Osteocyte (in vitro differentiated cells): ENCODE measurements at places on chromosomes 1 and 21. TPM values are rescaled to one million over a fixed set of nuclear protein-coding genes. Genes with fewer than 3 reads are reported as not detected.

GRCh38 chr1:205286335-205286950, 35.1 kb downstream of the NUAK2 start:
- no peak for DNase-seq

GRCh38 chr1:77193951-77194350, 25.3 kb downstream of the PIGK start:
- no peak for DNase-seq

GRCh38 chr1:202245391-202245790, 51.8 kb downstream of the LGR6 start:
- no peak for DNase-seq

DNA sequence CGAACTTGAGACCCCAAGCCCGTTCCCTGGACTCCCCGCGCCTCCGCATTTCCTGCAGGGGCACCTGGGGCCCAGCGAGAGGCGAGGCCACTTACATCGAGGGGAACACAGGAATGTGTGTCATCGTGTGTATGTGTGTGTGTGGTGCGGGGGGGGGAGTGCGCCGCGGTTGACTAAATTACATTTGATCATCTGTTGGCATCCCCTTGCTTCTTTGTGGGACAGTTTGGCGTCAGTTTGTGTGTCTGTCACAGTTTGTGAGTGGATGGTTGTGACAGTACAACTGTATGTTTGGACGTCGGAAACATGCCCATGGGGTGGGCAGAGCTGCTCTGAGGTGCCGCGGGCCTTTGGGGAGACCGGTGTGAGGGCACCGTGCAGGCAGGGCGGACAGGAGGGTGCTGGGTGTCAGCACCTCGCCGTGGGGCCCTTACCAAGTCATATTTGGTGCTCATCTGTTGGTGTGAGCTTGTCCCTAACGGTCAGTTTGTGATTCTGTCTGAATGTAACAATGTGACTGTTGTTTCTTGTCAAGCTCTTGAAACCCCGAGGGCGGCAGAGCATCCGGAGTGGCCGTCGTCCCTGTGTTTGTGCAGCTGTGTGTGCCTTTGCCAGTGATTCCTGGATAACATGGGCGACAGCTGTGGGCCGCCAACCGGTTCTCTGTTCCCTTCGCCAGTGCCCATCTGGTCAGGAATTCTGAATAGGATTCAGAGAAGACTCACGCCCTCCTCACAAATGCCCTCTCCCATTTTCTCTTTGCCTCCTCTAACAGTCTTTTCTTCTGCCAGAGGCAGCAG, 899 bp downstream of the OPRD1 start:
- DNase-seq = no peak

DNA sequence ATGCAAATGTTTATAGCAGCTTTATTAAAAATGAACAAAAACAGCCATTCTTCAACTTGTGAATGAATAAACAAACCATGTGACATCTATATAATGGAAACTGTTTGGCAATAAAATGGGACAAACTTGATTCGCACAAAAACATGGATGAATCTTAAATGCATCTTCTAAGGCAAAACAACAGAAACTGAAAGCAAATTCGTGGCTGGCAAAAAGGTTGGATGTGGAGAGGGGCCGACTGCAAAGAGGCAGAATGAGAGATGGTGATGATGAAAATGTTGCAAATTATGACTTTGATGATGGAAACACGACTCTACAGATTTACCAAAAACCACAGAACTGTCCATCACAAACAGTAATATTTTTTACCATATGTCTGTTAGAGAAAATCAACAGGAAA, 327.0 kb upstream of the NR5A2 start:
- DNase-seq = no peak

- DNase-seq = no peak
These were observed 305.0 kb upstream of the ST6GALNAC5 start for GRCh38 chr1:76562292-76562691.

DNA sequence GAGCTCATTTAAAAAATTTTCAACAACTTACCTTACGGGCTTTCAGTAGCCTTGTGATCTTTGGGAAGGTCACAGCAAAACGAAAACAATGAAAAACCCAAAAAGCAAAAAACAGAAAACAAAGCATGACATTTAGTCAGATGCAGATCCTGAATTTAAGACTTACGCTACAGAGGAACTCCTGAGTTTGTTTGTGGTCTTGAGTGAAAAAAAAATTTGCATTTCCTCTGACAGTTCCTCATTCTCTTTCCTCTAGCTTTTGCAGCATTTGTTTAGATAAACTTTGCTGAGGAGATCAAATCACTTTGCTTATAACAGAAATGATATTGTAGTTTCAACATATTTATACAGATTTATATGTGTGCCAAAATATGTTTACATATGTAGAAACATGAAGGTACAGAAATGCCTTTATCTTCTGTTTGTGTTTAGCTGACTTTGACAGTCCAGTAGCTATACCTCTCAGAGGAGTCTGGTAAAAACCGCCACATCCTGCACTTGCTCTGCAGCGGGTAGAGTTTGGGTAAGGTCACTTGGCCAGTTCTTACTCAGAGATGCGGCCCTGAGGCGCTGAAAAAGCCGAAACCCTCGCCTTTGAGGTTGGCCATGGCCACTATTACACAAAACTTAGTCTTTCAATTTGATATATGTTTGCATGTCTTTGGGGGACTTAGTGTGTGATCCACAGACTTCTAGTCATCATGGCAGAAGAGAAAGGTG, 142.5 kb downstream of the TNR start:
- no peak for DNase-seq

- DNase-seq = peak; percentile 92
These were observed at the start of gene NEK7 for GRCh38 chr1:198156745-198157240. NEK7 (plus strand) TSS chr1:198156998; CDS start chr1:198232581, 75,583 bp downstream.

DNA sequence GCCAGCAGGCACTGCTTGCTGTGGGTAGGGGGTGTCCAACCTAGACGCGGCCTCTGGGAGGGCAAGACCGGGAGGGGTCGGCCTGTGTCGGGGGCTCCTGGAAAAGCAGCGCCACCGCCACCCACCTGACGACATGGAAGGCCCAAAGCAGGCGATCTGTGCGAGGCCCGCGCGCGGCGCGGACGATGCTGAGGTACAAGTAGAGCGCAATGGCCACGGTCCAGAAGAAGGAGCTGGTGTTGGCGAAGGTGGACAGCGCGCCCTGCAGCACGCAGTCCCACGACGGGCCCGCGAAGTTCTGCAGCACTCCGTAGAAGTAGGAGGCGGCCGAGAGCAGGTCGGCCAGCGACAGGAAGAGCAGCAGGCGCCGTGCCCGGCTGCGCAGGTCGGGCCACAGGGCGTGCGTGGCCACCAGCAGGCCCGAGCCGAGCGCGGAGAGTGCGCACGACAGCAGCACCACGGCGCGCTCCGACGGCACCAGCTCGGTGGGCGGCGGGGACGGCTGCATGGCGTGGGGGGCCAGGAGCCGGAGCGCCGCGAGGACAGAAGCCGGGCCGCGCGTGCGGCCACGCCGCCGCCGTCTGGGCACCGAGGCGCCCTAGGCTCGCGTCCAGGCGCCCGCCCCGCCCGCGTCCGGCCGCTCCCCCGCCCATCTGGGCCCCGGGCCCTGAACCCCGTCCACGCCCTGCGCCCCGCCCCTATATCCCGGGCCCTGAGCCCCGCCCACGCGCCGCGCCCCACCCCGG, at the start of gene GPR157:
TSS of gene GPR157 (minus strand) at position 583 of the 746 bp plus-strand sequence. CDS start at position 508, 75 bp downstream.
- DNase-seq = no peak

- DNase-seq = no peak
These were observed 19.9 kb upstream of the TMEM39B start for GRCh38 chr1:32052887-32053286.

- DNase-seq = no peak
These were observed 111.8 kb downstream of the VPS13D start for GRCh38 chr1:12341667-12342066.

- no peak for DNase-seq
These were observed 55.4 kb downstream of the SPEN start for GRCh38 chr1:15902882-15903281.

DNA sequence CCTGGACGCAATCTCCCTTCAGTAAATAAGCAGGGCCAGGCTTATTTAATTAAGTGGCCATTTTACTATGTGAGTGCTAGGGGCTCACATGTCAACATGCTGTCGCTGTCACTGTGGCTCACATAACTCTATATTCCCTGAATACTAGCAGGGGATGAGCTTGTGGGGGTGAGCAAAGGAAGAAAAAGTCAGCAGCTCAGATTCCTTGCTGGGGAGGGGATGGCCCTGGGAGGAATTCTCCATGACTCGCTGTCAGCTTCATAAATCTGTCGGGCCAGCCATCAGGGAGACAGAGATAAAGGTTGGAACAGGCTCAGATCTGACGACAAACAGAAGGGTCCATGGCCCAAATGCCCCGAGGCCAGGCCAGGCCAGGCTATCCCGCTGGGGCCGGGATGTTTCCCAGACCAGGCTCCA, 26.0 kb upstream of the PLEKHG5 start:
- no peak for DNase-seq

DNA sequence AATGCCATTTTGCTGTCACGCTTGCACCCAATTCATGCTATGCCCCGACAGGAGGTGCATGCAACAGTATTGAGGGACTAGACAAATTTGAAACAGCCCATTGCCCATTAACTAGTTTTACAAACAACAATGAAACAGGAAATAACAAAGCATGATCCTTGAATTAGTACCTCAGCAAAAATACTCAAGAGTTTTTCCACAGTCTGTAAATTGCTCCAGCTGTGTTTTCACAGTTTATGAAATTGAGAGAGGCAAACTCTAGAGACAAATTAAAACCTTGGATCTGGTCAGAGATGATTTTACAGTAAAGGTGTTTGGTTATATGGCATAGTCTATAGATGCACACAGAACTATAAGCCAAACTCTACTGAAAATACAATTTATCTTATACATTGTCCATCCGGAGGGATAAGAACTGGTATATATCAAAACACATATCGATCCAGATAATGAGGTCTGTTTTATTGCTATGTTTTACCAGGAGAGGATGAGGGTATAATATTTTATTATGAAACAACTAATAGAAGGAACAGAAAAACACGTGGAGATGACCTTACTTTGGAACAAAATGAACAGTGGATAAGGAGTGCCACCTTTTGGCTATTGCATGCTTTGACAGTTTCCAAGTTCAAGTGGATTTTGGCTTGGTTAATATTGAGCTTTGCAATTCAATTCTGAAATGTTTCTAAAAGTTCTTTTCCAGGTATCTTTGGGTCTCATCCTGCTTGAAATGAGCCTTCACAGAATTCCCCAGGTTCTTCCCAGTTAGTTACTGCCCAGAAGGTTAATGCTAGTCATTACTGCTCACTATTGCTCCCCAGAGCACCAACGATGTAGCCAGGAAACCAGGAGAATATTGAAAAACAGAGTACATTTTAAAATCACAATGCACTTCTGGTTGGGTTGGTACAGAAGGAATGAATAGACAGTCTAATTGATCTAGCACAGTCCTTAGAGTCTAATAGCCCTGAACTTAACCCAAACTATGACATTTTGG, 45.7 kb downstream of the ZC3H11B start:
- DNase-seq = no peak

DNA sequence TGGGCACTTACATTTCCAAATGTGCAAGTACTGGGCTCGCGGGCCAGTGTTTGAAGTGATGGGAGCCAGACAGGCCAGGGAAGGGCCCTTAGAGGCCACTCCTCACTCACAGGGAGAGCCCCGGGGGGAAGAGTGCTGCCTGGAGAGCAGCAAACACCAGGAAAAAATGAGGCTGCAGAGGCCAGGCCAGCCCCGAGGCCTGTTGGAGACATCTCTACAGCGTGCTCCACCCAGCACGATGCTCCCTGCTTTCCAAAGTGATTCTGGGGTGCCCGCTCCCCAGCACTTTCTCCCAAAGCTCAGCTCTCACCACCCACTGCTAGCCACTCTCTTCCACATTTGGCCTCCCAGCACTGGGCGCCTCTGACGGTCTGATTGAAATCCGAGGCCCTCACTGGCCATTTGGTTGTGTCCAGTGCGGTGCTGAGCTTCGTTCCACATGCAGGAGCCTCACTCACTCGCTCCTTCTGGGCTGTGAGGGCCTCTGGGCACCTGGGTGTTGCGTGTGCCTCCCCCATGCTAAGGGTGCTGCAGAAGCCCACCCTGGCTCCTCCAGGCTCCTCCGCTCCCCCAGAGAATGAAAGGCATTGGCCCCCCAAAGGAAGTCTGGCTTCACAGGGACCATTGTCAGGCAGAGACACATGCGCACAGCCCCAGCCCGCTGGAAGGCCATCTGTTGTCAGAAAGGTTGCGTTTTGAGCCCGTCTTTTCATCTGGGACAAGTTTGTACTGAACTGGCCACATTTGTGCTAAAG, 385.4 kb upstream of the VAMP3 start:
- peak; percentile 74 for DNase-seq

GRCh38 chr1:112256411-112256810, 139.6 kb upstream of the CTTNBP2NL start:
- no peak for DNase-seq

DNA sequence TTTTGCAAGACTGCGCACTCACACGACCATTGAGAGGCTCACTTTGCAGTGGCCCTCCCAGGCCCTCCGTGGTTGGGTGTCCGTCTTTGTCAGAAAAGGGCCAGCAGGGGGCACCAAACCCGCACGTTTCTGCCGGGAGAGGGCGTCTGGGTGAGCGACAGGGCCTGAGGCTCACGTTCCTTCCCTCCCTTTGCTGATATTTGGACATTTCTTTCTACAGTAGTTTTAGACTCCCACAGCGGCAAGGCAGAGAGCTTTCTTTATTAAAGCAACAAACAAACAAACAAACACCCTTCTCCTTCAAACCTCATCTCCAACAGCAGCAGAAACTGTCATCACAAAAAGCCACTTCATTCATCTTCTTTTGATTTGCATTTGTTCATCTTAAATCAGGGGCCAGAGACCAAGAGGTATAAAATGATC, 79.2 kb upstream of the WDR26 start:
- peak; percentile 94 for DNase-seq

DNA sequence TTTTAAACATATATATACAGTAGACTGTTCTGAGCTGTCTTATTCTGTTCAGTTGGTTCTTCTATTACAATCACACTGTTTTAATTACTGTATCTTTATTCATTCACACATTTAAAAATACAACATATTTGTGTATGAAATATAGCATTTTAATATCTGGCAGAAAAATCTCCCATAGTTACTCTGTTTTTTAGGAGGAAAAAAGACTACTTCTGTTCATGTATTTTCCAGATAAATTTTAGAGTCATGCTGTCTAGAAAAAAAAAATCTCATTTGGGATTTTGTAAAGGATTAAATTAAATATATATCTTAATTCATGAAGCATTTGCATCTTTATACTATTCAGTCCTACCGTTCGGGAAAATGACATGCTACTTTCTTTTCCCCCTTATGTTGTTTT, 101.8 kb upstream of the CD34 start:
- no peak for DNase-seq

The OR2L3 gene
- total RNA-seq = not detected in 2 replicates

The TNFRSF9 gene
- total RNA-seq = not detected in 2 replicates

The SH2D2A gene
- not detected in 2 replicates for total RNA-seq

The TINAGL1 gene
- 9.2 and 10.0 TPM in 2 replicates for total RNA-seq

The MIB2 gene
- total RNA-seq = 105 and 108 TPM in 2 replicates

The HSD3B2 gene
- total RNA-seq = not detected in 2 replicates

The SPRR3 gene
- total RNA-seq = not detected in 2 replicates

The CENPF gene
- total RNA-seq = 21.5 and 26.5 TPM in 2 replicates

The SPRR1A gene
- not detected in 2 replicates for total RNA-seq

The TNFSF4 gene
- total RNA-seq = 0.35 and 0.57 TPM in 2 replicates

The SELL gene
- not detected in 2 replicates for total RNA-seq

The FCRL6 gene
- not detected in 2 replicates for total RNA-seq

The OR2L5 gene
- total RNA-seq = not detected in 2 replicates
